ENCODE measurements at places on chromosomes 4 and X. TPM values are rescaled to one million over a fixed set of nuclear protein-coding genes. Genes with fewer than 3 reads are reported as not detected.
A peak's percentile ranks its signal among the peaks of the same experiment; 100 is the strongest.

DDX53 gene
- not detected for polyA plus RNA-seq

- no peaks in the 10 kb centered on the region for H3K4me1 ChIP-seq
- no peak overlapping the region for H3K4me3 ChIP-seq
- H3K36me3 ChIP-seq: no peaks in the 10 kb centered on the region
- H3K27ac ChIP-seq: no peak overlapping the region
- no peak for DNase-seq
These were observed 13.5 kb downstream of the RXFP1 start for GRCh38 chr4:158535130-158535614.

DNA sequence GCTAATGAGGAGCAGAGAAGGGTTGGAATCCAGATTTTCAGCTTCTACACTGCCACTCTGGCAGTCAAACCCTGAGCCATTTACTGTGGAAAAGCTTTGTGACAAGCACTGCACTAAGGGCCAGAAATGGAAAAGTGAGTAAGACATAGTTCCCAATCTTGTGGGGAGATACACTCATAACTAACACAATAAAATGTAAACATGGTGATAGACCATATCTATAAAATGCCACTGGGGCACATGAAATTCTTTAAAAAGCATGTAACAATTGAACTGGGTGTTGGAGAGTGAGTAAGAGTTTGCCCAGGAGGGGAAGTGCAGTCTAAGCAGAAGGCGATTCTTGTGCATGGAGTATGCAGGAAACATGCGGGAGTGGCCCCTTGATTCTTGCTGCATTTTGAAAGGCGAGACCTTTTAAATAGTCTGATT, 32.0 kb upstream of the ANXA5 start:
- no peak overlapping the region for H3K4me3 ChIP-seq
- H3K27ac ChIP-seq: no peak overlapping the region
- H3K36me3 ChIP-seq: no peaks in the 10 kb centered on the region
- H3K4me1 ChIP-seq: no peaks in the 10 kb centered on the region
- no peak for DNase-seq

DNA sequence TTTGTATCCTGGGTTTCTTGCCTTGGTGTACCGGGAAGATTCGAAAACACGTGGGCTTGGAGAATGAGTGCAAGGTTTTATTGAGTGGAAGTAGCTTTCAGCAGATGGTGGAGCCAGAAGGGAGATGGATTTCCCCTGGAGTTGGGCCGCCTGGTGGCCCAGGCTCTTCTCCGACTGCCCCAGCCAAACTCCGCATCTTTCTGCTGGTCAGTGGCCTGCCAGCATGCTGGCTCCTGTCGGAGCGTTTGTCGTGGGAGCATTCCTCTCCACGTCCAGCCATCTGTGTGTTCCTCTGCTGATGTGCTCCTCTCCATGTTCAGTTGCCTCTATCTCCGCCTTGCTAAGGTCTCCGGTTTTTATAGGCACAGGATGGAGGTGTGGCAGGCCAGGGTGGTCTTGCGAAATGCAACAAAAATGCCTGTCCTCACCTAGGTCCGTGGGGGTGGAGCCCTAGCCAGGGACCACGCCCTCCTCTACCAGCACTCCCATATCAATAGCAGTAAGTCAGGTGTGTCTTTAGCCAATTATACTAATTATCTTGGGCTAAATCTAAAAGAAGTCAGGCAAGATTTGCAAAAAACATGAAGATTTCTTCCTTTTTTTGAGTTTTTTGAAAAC, 745.8 kb upstream of the AMOT start:
- no peaks in the 10 kb centered on the region for H3K36me3 ChIP-seq
- H3K27me3 ChIP-seq: peaks cover 12% of the 10 kb centered on the region
- H3K4me3 ChIP-seq: no peak overlapping the region
- no peaks in the 10 kb centered on the region for H3K4me1 ChIP-seq
- DNase-seq: no peak

CDK16 gene
- 108 TPM for polyA plus RNA-seq

TAF7L gene
- polyA plus RNA-seq: 0.16 TPM

POF1B gene
- 0.04 TPM for polyA plus RNA-seq

UGT2B15 gene
- not detected for polyA plus RNA-seq

DNA sequence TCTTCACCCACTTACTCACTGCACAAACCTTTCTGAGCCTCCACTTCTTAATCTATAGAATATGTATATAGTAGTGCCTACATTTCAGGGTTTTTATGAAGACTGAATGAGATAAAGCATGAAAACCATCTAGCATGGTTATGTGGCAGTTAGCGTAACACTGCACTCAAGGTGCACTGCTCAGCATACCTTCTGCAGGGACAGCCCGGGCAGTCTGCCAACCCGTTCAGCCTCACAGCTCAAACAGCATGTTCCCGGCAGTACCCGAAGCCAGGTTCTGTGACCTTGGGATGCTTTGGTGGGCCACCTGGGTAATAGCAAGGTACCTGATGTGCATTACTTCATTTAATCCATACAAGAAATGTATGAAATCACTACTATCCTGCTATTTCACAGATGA, 81.4 kb downstream of the DOCK11 start:
- DNase-seq: peak; percentile 19
- no peak overlapping the region for H3K27ac ChIP-seq
- peaks cover 3% of the 10 kb centered on the region for H3K36me3 ChIP-seq

DNA sequence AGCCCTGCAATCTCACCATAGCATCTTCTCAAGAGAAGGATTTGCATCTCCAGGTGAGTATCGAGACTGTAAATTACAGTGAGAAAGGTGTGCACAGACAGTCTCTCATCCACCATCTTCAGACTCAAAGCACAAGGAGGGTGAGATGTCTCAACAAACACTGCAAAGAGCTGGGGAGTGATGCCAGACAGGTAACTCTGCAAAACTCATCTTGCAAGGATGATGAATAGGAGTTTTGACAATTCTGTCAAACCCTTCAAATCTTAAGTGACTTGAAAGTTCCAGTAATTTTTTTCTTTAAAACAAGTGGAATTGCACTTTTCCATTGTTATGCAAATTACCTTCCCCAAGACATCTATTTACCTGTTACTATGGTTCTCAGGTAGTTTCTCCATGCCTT, 277.2 kb upstream of the VCX3A start:
- no peak overlapping the region for H3K27ac ChIP-seq
- no peaks in the 10 kb centered on the region for H3K36me3 ChIP-seq
- DNase-seq: no peak
- H3K27me3 ChIP-seq: no peaks in the 10 kb centered on the region
- H3K4me1 ChIP-seq: no peaks in the 10 kb centered on the region

DNA sequence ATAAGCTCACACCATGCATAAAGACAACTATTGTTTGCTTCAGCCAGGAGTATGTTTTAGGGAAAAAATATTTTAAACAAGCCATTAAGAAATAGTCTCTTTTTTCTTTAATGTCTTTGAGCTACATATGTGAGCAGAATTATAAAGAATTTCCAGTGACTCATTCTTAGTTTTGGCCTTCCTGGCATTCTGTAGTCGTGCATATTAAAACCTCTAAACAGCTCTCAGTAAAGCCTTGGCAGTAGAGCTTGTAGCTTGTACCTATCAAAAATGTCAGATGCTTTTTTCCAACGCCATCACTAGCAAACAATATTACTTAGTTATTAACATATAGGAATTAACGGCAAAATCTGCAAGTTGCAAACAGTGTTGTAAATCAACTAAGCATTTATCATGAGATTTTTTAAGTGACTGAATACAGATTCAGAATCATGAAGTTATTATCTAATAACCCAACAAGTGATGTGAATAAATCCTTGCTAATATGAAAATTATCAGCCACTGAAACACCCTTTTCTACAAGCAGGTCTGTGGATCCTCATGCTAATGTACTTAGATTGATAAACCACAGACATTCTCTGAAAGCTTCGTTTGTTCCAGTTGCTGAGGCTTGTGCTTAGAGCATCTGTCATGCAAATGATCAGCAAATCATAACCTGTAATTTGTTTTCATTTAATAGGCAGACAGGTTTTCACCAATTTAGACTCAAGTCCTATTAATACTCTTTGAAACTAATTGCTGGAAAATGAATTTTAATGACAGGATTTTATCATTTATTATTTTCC, 412.0 kb upstream of the ATOH1 start:
- H3K4me3 ChIP-seq: no peak overlapping the region
- no peaks in the 10 kb centered on the region for H3K27me3 ChIP-seq
- no peaks in the 10 kb centered on the region for H3K4me1 ChIP-seq
- no peak for DNase-seq

ATOH1 gene
- polyA plus RNA-seq: not detected

DNA sequence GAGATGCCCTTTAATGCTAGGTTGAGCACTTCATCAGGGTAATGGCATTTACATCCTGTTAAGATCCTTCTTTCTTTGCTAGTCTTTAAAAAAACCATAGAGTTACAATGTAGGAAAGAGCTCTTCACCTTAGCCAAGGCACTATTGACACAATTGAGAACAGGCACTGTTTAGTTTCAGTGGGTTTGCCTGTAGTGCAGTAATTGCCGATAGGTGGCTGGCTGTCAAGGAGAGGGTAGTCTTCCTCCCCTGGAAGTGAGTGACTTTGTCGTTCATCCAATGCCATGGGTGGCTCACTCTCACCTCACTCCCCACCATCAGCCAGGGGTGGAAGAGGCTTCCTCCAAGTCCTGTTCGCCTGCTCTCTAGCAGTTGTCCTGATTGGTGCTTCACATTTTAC, 34.7 kb downstream of the SMS start:
- peaks cover 17% of the 10 kb centered on the region for H3K36me3 ChIP-seq
- H3K4me3 ChIP-seq: no peak overlapping the region
- peaks cover 6% of the 10 kb centered on the region for H3K27me3 ChIP-seq
- DNase-seq: no peak
- no peak overlapping the region for H3K27ac ChIP-seq

DNA sequence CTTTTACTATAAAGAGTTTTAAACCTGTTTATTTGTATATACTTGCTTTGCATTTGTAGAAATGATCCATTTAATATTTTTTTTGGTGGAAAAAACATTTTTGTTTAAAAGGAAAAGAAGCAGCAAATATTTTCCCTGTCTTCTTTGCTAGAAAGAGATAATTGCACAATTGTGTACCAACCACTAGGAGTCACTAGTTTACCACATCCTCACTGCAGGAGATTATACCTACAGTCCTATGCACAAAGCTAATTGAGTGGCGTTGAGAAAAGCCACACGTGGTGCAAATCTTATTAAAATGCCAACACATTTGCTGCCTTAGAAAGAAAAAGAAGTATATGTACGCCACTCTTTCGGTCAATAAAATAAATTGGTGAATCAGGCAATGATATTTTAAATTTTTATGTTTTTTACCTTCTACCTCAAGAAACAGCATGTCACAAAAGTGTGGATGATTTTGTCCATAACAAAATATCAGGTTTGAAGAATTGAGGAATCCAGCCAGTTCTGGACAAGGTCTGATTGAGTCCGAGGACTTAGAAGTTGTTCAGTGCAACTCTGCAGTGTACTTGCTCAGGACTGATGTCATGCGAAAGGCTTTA, 102.9 kb downstream of the GRXCR1 start:
- no peaks in the 10 kb centered on the region for H3K4me1 ChIP-seq
- no peak overlapping the region for H3K27ac ChIP-seq
- DNase-seq: peak; percentile 18
- no peaks in the 10 kb centered on the region for H3K27me3 ChIP-seq
- no peak overlapping the region for H3K4me3 ChIP-seq

DNA sequence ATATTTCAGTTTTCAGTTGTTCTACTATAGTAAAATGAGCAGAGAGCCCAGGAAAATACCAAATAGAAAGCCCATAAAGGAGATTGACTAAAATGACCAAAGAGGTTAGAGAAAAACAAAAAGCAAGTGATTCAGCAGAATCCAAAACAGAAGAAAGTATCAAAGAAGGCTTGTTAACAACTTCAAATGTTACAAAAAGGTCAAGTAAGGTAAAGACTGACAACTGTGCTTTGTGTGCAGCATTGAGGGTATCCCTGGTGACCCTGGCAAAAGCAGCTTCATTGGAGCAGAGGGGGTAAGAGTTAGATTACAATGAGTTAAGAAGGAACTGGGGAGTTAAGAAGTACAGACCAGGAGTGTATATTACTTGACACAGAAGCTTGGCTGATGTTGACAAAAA, 317.9 kb downstream of the OPHN1 start:
- H3K36me3 ChIP-seq: peaks cover 7% of the 10 kb centered on the region
- H3K4me1 ChIP-seq: no peaks in the 10 kb centered on the region
- no peak for DNase-seq
- H3K27me3 ChIP-seq: peaks cover under 1% of the 10 kb centered on the region
- H3K4me3 ChIP-seq: no peak overlapping the region

DNA sequence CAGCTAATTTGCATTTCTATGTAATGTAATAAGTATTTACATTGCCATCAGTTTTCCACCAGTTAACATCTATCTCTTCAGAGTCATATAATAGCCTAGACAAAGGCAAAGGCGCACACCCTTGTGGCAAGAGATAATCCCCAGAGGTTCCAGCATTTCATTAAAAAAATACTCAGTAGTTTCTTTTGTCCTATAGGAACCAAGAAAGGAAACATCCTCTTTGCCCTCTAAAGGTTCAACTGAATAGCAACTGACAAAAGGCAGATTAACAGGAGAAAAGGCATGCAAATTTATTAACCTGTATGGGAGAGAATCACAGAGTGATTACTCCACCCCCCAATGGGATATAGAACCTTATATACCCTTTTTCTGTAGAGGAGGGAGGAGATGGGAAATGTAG, 48.4 kb downstream of the MAGEB17 start:
- no peaks in the 10 kb centered on the region for H3K4me1 ChIP-seq
- H3K27me3 ChIP-seq: peaks cover 13% of the 10 kb centered on the region
- H3K27ac ChIP-seq: no peak overlapping the region
- DNase-seq: no peak
- no peaks in the 10 kb centered on the region for H3K36me3 ChIP-seq
